ENCODE measurements at places on chromosomes 12 and 14.
A peak's percentile ranks its signal among the peaks of the same experiment; 100 is the strongest.

GRCh38 chr14:102000902-102001301 lies 36.5 kb downstream of the DYNC1H1 start:
- H3K36me3 ChIP-seq, result peaks cover 84% of the 10 kb centered on the region
- H3K4me3 ChIP-seq, result no peak overlapping the region
- no peaks in the 10 kb centered on the region for H3K4me1 ChIP-seq
- no peak overlapping the region for H3K27ac ChIP-seq
- no peak for DNase-seq

- H3K27me3 ChIP-seq, result no peaks in the 10 kb centered on the region
- no peak overlapping the region for H3K27ac ChIP-seq
- DNase-seq, result no peak
- no peaks in the 10 kb centered on the region for H3K36me3 ChIP-seq
- peaks cover 3% of the 10 kb centered on the region for H3K4me1 ChIP-seq
Measured at GRCh38 chr12:26406391-26406790, 211.0 kb downstream of the SSPN start.

DNA sequence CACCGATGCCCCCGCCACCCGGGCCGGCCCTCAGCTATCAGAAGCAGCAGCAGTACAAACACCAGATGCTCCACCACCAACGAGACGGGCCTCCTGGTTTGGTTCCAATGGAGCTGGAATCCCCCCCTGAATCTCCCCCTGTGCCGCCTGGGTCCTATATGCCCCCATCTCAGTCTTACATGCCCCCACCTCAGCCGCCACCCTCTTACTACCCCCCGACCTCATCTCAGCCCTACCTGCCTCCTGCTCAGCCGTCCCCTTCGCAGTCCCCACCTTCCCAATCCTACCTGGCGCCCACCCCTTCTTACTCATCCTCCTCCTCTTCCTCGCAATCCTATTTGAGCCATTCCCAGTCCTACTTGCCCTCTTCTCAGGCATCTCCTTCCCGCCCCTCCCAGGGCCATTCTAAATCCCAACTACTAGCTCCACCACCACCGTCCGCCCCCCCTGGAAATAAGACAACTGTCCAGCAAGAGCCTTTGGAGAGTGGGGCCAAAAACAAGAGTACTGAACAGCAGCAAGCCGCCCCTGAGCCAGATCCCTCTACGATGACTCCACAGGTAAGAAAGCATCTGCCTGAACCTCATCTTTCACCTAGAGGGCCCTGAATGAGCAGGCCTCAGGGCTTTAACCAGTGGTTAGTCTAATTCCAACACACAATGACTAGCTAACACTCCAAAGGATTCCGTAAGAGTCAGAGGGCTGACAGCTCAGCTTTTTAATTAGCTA lies 851 bp downstream of the YLPM1 start:
- peak; percentile 28 for DNase-seq
- H3K4me3 ChIP-seq, result peak overlapping the region; percentile 91
- no peaks in the 10 kb centered on the region for H3K27me3 ChIP-seq
- peak overlapping the region; percentile 74 for H3K27ac ChIP-seq
- H3K4me1 ChIP-seq, result peaks cover 3% of the 10 kb centered on the region

GRCh38 chr12:14938301-14938700 lies at the start of gene ERP27:
Gene ERP27, minus strand, starts transcription at chr12:14938537. Its CDS starts 29 bp downstream, at chr12:14938508.
- peak; percentile 82 for DNase-seq
- H3K27ac ChIP-seq, result peak within 1 kb of the TSS; percentile 29
- peaks cover 19% of the 10 kb centered on the region for H3K4me1 ChIP-seq
- no peaks in the 10 kb centered on the region for H3K27me3 ChIP-seq

GRCh38 chr12:128439796-128440195 lies 172.8 kb downstream of the TMEM132C start:
- peaks cover 4% of the 10 kb centered on the region for H3K27me3 ChIP-seq
- no peaks in the 10 kb centered on the region for H3K4me1 ChIP-seq
- H3K4me3 ChIP-seq, result no peak overlapping the region
- H3K36me3 ChIP-seq, result no peaks in the 10 kb centered on the region

DNA sequence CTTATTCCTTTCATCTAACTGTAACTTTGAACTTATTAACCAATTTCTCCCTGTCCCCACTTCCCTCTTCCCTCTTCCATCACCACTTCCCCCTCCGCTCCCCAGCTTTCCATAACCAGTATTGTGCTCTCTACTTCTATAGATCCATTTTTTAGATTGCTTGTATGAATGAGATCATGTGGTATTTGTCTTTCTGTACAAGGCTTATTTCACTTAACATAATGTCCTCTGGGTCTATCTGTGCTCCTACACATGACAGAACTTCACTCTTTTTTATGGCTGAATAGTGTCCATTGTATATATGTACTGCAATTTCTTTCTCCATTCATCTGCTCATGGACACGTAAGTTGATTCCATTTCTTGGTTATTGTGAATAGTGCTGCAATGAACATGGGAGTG lies 14.4 kb downstream of the ERP27 start:
- H3K27me3 ChIP-seq, result no peaks in the 10 kb centered on the region
- H3K36me3 ChIP-seq, result no peaks in the 10 kb centered on the region
- no peak overlapping the region for H3K27ac ChIP-seq
- DNase-seq, result no peak

- DNase-seq, result peak; percentile 80
- no peaks in the 10 kb centered on the region for H3K27me3 ChIP-seq
- H3K4me1 ChIP-seq, result peaks cover 4% of the 10 kb centered on the region
- H3K4me3 ChIP-seq, result no peak overlapping the region
- H3K36me3 ChIP-seq, result no peaks in the 10 kb centered on the region
- no peak overlapping the region for H3K27ac ChIP-seq
Measured at GRCh38 chr12:14928931-14929330, 9.4 kb downstream of the ERP27 start.

GRCh38 chr12:113298861-113299545 lies 35.9 kb downstream of the SLC8B1 start:
- peaks cover 16% of the 10 kb centered on the region for H3K4me1 ChIP-seq
- peak overlapping the region; percentile 45 for H3K27ac ChIP-seq
- peaks cover 60% of the 10 kb centered on the region for H3K36me3 ChIP-seq

- H3K36me3 ChIP-seq, result peaks cover 12% of the 10 kb centered on the region
- no peak overlapping the region for H3K27ac ChIP-seq
- H3K27me3 ChIP-seq, result no peaks in the 10 kb centered on the region
- no peaks in the 10 kb centered on the region for H3K4me1 ChIP-seq
Measured at GRCh38 chr12:3213188-3213587, 136.0 kb downstream of the TSPAN9 start.

DNA sequence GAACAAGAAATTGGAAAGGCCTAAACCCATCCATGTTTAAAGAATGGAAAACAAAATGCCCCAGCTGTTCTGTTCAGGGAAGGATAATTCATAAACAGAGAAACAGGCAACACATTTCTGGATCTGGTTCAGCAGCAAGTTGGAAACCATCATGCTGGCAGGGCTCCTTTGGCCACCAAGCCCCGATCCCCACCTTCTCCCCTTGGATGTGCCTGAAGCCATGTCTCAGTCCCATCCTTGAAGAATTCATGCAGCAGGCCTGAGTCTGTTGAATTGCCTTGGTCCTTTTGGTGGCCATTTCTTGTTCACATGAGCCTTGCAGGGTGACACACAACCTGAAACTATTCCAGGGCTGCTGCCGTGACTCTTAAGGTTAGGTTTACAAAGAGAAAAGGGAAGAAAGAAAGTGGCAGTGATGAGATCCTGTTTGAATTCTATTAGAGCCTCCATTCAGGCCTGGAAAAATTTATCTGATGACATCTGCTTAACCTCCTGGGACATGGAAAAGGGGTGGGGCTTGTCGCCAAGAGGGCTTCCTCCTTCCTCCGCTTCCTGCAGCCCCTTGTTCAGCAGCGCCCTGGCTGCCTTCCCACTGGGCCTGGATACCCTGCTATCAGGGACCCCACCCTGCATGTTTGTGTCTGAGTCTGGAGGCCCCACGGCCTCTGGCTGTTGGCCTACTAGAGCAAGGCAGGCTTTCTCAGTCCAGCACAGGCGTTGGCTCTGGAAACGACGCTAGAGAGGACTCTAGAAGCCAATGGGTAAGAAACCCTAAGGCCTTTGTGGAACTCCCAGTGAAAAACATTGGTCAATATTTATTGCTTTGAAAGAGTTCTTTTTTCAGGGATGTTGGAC lies 341.9 kb downstream of the C12orf75 start:
- no peaks in the 10 kb centered on the region for H3K4me1 ChIP-seq
- no peak overlapping the region for H3K4me3 ChIP-seq
- DNase-seq, result peak; percentile 29

Measured in large intestine (tissue), 12 donors.